Stimulated activated CD8-positive, alpha-beta memory T cell treated with anti-CD3 and anti-CD28 coated beads, Interleukin-2, amount 100 ng/mL, for 1 hour (primary cell): ENCODE measurements at places on chromosomes 11 and 22.

GRCh38 chr11:18080451-18080850 lies 25.4 kb downstream of the SAAL1 start:
- DNase-seq: no peak

DNA sequence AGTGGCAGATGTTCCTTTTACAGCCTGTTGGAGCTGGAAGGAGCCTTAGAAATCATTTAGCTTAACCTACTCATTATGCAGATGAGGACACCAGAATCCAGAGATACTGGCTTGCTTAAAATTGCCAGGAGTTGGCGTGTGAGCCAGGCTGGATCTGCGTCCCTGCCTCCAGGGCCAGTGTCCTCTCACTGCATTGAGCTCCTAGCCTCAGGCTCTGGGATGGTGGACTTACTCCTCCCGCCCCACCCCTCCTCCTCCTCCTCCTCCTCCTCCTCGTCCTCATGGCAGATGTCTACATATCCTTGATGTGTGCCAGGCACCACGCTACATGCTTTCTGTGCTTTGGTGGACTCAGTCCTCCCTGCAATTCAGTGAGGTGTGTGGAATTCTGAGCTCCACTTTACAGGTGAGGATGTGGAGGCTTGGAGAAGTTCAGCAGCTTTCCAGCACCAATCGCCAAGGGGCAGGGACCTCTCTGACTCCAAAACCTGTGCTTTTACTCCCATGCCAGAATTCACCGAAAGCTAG lies 24.1 kb downstream of the ADAMTS15 start:
- no peak for DNase-seq

- no peak for DNase-seq
These were observed 54.7 kb downstream of the MYEOV start for GRCh38 chr11:69348414-69349235.

DNA sequence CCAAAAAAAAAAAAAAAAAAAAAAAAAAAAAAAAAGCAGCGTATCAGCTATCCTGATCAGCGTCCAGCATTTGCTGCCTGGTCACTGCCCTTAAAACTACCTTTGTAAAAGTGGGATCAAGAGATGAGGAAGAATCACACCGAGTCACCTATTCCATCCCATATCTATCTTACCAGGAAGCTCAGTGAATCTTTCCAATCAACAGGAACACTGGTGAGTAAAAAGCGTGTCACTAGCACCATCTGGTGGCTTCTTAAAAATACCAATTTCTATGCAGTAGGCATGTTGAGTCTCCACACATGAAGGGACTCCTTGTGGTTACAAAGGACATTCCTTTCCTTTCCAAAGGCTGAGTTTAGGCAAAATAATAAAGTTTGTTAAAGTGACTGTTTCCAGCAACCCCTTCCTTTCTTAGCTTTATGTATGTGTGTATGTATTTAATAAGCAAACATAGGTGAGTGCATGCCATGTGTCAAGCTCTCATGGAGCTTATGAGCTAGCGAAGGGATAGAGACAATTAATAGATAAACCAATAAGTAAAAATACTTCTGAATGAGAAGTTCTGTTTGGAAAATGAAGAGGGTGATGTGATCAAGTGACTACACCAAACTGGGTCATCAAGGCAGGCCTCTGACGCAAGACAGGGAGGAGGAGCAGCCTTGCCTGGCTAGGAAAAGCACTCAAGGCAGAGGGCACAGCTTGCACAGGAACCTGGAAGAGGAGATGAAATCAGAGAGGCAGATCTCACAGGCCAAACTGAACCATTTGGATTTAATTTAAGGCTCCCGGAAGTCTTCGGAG lies 13.9 kb upstream of the TP53AIP1 start:
- no peak for DNase-seq

DNA sequence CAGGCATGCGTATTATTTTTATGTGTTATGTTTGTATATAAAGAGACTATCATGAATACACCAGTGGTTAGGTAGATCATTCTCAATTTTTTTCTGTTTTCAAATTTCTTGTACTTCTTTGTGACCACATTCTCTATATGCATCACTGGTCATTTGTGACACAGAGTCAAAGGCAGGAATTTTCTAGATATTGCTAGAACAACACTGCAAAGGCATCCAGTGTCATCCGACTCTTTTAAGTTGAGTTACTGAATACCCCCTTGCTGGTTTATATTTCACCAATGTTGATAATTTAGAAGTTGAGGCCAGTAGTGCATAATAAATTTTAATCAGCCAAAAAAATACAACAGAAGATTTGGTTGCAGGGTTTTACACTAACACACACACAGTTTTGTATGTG lies 351.8 kb downstream of the CASP12 start:
- DNase-seq: no peak

DNA sequence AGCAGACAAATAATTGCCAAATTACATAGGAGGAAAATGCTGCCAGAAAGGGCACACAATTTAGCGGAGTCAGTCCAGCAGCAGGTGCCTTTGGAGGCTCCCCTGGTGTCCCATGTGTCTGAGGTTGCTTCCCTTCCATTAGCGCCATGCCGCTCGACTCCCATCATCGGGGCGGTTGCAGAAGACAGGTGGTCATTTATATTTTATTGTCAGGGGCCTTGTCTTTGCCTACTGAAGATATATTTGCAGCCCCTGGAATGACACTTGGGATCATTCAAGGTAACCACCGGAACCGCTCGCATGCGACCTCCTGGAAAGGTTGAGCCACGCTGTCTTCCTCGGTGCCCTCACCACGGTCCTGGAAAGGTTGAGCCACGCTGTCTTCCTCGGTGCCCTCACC lies 298.3 kb downstream of the TBC1D22A start:
- no peak for DNase-seq

DNA sequence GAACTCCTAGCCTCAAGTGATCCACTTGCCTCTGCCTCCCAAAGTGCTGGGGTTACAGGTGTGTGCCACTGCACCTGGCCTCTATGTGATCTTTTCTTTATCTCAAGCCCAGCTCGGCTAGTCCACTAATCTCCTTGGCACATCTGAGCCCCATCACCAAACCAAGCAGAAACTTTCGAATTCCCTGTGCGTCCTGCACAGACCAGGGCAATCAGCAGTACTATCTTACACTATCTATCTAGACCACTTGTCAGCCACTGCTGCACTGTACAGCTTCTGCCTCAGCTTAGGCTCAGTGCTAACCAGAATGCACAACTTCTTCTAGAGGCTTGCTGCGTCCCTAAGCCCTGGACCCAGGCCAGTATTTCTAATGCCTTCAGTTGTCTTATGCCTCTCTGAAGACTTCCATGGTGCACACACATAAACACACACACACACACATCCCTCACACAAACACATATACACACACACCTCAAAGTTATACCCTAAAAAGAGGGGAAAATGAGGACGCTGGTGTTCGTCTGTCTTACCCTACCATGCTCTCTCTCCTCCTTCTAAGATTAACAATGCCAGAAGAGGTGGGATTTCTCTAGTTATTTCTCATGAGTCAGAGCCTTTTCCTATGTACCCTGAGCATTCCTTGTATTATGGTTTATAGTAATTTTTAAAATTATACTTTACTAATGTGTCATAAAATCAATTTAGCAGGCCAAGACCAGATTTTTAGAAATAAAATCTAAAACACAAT lies 59.3 kb upstream of the FAM181B start:
- DNase-seq: no peak

- DNase-seq: no peak
These were observed 4.0 kb upstream of the TRIM29 start for GRCh38 chr11:120141768-120142423.

DNA sequence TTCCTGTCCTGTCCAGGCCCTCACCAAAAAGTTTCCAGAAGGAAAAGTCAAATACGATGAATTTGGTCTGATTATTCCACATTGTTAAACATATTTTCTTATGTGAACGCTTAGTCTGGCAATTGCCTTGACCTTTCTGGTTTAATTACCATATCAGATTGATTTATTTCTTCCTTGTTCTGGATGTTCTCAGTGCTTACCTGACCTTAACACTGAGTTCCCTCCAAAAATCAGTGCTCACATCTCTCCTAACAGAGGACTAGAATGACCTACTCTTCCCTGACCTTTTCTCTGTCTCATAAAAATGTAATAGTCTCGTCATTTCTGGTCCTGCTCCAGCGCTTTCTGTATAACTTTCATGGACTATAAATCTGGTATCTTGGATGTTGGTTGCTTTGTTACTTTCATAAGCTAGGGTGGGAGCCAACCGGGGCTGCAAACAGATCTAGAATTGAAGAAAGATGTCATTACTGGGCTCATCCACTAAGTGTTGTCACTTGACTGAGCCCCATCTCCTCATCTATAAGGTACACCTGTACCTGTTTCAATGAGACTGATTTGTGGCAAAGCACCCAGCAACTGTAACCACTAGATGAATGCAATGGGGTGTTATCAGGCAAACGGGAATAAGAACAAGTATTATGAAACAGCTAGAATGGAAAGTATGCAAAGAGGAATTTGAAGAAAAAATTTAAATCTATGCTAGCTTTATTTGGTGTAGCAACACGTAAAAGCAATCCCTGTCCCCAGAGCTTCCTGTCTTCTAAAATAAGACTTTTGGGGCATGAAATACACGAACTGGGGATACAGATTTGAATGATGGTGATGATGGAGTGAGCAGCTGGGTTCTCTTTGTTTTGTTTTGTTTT lies 2.4 kb downstream of the FADS2 start:
- DNase-seq: no peak

DNA sequence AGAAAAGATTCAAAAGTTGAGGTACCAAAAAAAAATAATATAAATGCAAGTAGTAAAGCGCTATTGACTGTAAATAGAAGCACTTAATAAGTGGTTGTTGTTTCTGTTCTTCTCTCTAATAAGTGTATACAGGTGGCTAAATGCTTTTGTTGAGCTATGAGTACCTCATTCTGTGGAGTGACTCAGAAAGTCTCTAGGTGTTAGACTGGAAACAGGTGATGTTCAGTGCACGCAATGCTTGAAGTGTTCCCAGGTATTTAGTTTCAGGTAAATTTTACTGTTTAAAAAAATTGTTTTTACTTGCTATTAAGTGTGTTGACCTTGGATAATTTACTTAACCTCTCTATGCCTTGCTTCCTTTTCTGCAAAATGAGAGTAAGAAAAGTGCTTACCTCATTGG lies 24.2 kb downstream of the POU2AF3 start:
- no peak for DNase-seq

DNA sequence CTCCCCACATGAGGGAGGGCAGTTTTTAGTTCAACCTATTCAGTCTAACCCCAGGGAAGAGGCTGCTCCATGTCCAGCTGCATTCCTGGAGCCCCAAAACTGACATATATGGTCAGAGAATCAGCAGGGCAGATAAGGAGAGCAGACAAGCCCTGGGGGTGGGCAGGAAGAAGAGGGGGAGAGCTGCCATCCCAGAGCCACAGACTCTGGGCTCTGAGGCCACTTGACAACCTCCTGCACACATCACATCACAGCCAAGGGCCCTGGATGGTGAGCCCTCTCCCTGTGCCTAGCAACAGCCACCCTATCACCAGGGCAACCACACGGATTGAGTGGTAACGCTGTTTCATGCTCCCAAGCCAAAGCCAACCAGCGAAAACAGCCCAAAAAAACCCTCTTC lies 3.1 kb downstream of the ARHGAP1 start:
- DNase-seq: no peak

GRCh38 chr11:10019906-10020682 lies 273.9 kb downstream of the SBF2 start:
- DNase-seq: no peak

GRCh38 chr11:69213964-69214363 lies 58.2 kb downstream of the SMIM38 start:
- no peak for DNase-seq

DNA sequence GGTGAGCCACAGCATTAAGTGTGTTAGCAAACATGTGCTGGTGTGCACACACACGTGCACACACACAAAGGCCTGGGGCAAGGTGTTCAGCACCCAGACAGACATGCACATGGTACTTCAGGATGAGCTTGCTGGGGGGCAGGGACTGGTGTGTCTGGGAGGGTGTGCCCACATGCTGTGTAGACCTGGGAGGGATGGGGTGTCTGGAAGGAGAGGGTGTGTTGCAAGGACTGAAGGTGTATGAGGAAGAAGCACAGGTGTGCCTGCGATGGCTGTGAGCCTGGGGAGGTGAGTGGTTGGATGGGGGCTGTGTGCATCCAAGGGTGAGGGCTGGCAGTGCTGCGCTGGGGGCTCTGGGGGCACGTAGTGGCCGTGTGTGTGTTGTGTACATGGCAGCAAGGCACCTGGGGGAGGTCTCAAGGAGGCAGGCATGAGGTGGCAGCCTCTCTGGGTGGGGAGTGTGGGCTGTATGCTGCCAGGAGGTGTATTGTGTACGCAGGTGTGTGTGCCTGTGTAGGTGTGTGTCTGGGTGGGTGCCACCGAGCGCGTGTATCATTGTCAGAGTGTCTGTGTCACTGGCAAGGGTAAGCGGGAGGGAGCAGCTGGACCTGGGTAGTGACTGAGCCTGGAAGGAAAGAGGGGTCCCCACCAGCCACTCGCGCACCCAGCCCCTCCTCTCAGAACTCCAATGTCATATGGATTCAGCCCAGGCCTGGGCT lies 2.2 kb downstream of the NRXN2 start:
- no peak for DNase-seq

GRCh38 chr22:37742376-37743171 lies 45.7 kb downstream of the TRIOBP start:
- no peak for DNase-seq

DNA sequence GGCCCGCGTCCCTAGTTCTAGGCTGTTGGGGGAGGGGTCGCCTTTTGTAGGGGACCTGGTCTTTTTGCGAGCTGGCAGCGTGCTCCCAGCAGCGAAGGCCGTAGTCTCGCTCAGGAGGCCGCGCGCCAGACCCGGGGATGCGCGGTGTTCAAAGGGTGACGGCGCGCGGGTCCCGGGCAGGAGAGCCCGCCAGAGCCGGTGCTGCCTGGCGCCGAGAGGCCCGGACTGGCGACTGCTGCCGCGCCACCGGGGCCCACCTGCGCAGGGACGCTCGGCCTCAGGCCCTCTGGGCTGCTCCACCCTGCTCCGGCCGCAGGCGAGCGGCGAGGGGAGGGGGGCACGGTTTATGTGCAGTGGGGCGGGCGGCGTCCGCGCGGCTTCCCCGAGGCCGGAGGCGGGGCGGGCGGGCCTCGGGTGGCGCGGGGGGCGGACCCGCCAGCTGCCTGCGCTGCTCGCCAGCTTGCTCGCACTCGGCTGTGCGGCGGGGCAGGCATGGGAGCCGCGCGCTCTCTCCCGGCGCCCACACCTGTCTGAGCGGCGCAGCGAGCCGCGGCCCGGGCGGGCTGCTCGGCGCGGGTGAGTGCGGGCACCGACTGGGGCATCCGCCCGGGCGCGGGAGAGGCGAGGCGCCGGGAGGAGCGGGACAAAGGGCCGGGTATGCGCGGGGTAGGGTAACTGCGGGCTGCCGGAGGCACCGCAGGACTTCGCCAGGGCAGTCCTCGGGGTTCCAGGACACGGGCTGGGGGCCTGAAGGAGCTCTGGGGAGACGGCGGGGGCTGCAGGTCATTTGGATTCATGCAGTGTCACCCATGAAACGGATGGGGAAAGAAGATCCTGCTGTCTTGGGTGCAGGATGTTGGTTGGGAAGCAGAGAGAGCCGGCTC lies at the start of gene PRSS23:
PRSS23 (plus strand) TSS at position 467 of the 884 bp plus-strand sequence. CDS start 7,102 bp downstream, outside the sequence.
- DNase-seq: no peak

GRCh38 chr11:13008061-13008435 lies 1.1 kb upstream of the RASSF10 start:
- no peak for DNase-seq
